ENCODE measurements at places on chromosomes 16 and 17. TPM values are rescaled to one million over a fixed set of nuclear protein-coding genes. Genes with fewer than 3 reads are reported as not detected.

- no peak for DNase-seq
These were observed 19.9 kb upstream of the MLKL start for GRCh38 chr16:74720579-74720978.

The FAM20A gene
- 10.8 TPM for polyA plus RNA-seq

GRCh38 chr16:49523435-49524159, 150.0 kb downstream of the C16orf78 start:
- no peak for DNase-seq

GRCh38 chr16:89610108-89610453, 3.4 kb upstream of the DPEP1 start:
- no peak for DNase-seq

- DNase-seq: no peak
These were observed 221.4 kb upstream of the RBFOX1 start for GRCh38 chr16:7111265-7111664.

GRCh38 chr16:89841275-89841674, 13.0 kb downstream of the SPIRE2 start:
- no peak for DNase-seq

GRCh38 chr16:56320056-56320455, 105.3 kb downstream of the AMFR start:
- no peak for DNase-seq

The BCAR1 gene
- 63.9 TPM for polyA plus RNA-seq

The KRTAP4-11 gene
- not detected for polyA plus RNA-seq

DNA sequence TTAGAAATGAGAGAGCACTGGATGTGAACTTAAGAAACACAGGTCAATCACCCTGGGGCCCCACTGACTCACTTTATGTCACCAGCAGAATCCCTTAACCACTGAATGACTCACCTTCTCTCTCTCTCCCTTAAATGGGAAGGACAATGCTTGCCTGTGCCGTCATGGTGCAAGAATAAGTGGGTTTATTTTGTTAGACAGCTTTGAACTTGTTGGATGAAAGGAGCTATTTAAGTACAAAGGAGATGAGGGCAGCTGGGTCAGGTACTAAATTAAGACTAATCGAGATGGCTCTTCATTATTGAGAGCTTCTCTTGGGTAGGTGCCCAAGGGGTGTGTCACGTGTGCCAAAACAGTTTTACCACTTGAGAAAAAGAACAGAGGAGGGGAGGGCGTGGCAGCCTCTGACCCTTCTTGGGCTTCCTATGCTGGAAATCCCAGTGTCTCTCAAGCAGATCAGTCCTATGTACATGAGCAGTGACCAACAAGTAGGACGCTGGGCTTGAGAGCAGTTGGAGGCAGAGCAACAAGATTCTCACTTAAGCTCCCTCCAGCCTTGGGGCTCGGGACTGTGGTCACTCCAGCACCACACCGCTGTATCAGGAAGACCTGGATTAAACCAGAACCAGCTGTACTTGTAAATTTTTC, 6.7 kb upstream of the KRT31 start:
- no peak for DNase-seq

The KCNH4 gene
- polyA plus RNA-seq: 0.03 TPM

- no peak for DNase-seq
These were observed 757 bp downstream of the FMNL1 start for GRCh38 chr17:45222289-45222995.

The KSR1 gene
- 90.5 TPM for polyA plus RNA-seq

GRCh38 chr16:79607587-79607986, 7.0 kb upstream of the MAF start:
- no peak for DNase-seq

DNA sequence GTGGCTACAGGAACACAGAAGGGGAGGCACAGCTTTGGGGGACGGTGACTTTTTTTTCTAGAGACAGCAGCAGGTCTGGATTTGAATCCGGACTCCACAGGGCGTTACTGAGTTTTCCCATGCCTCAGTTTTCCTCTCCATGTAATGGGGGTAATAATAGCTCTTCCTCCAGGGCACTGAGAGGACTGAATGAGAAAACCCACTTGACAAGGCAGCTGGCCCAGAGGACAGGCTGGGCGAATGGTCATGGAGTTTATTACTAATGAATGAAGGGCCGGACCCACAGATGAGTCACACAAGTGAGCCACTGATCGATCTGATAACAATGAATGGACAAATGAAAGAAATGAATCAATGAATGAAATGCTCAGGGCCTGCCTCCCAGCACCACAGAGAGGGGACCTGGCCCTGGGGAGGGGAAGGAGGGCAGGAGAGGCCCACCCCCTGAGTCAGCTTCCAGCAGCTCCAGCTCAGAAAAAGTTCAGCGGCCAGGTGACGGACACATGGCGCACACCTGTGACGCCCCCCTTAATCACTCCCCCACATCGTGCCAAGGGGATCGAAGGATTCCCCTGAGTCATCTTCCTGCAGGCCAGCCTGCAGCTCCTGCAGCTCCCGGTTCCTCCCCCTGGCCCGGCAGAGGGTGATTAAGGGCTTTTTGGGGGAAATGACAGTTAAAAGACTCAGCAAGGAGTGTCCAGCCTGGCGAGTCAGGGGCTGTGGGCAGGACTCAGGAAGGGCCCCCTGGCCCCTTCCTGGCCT, 54.3 kb downstream of the SOCS1 start:
- DNase-seq: no peak

GRCh38 chr17:17626151-17626805, 34.8 kb upstream of the PEMT start:
- DNase-seq: no peak

DNA sequence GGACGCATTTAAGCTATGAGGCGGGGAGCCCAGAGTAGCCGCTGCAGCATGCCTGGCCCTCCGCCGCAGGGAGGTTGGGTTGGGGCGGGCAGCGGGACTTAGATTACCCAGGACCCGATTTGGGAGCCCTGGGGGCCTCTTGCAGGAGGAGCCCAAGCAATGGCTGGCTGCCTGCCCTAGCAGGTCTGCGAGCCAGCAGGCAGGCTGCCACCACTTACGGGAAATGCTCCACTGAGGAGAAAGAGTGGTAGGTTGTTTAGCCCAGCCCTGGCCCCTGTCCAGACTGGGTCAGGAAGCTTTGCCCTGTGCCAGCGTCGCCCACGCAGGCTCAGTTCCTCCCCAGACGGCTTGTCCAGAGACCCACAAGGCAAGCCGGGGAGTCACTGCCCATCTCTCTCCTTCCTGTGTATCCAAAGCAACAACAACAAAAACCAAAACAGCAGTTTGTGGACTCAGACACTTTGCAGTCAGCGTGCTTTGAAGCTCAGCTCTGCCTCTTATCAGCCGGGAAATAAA, 10.3 kb upstream of the TVP23A start:
- no peak for DNase-seq

GRCh38 chr17:71511266-71511995, 609.4 kb upstream of the SOX9 start:
- DNase-seq: peak; percentile 62

DNA sequence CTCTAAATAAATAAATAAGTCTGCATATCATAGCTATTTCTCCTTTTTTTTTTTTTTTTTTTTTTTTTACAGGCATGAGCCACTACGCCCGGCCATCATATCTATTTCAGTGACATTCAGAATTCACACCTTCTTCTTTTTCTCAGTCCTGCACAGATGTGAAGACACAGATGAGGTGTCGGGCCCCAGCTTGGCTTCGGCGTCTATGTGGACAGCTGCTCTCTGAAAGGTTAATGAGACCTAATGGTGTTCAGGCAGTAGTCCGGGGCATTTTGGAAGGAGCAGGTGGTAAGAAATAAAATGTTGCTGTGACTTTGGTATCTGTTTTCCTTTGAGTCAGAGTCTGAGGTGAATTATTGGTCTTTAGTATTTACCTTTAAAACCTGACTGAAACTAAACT, 23.6 kb downstream of the TANGO6 start:
- DNase-seq: no peak

GRCh38 chr16:67750466-67750865, 31.4 kb upstream of the GFOD2 start:
- DNase-seq: no peak

GRCh38 chr17:521561-522325, 169.1 kb upstream of the RPH3AL start:
- no peak for DNase-seq

The CD300LB gene
- 0.20 TPM for polyA plus RNA-seq

- no peak for DNase-seq
These were observed 124.7 kb upstream of the PLCG2 start for GRCh38 chr16:81654346-81654745.

The KRT31 gene
- not detected for polyA plus RNA-seq

The ADAP2 gene
- 4.0 TPM for polyA plus RNA-seq

DNA sequence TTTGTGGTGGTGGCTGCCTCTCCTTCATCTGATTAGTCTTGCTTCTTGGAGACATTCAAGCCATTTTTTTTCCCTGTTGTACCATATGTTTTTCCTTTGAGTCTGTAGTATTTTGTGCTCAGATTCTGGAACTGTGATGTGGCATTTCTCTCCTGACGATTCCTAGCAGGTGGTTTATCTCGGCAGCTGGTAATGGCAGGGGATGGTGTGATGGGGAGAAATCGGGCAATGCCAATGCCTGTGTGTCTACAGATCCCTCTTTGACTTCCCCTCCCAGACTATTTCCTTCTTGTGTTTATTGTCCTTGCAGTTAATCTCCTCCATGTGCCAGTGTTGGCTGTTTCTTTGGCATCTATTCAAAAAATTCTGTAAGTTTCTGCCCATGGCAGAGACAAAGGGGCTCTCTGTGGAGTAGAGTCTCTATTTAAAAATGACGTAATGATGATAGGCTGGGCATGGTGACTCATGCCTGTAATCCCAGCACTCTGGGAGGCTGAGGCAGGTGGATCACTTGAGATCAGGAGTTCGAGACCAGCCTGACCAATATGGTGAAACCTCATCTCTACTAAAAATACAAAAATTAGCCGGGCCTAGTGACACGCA, 90.2 kb upstream of the ERCC4 start:
- no peak for DNase-seq

The KRTAP9-4 gene
- polyA plus RNA-seq: not detected

- DNase-seq: no peak
These were observed 2.0 kb upstream of the KRT38 start for GRCh38 chr17:41442739-41443138.

The CX3CL1 gene
- polyA plus RNA-seq: 24.2 TPM

- no peak for DNase-seq
These were observed 13.8 kb downstream of the DNAAF8 start for GRCh38 chr16:4747906-4748681.

- DNase-seq: no peak
These were observed 106.3 kb upstream of the ZFHX3 start for GRCh38 chr16:73154063-73154870.

GRCh38 chr17:2688351-2689342, 22.9 kb downstream of the CLUH start:
- no peak for DNase-seq

GRCh38 chr17:43532581-43532980, 13.6 kb downstream of the ETV4 start:
- no peak for DNase-seq

The CNOT1 gene
- polyA plus RNA-seq: 187 TPM

DNA sequence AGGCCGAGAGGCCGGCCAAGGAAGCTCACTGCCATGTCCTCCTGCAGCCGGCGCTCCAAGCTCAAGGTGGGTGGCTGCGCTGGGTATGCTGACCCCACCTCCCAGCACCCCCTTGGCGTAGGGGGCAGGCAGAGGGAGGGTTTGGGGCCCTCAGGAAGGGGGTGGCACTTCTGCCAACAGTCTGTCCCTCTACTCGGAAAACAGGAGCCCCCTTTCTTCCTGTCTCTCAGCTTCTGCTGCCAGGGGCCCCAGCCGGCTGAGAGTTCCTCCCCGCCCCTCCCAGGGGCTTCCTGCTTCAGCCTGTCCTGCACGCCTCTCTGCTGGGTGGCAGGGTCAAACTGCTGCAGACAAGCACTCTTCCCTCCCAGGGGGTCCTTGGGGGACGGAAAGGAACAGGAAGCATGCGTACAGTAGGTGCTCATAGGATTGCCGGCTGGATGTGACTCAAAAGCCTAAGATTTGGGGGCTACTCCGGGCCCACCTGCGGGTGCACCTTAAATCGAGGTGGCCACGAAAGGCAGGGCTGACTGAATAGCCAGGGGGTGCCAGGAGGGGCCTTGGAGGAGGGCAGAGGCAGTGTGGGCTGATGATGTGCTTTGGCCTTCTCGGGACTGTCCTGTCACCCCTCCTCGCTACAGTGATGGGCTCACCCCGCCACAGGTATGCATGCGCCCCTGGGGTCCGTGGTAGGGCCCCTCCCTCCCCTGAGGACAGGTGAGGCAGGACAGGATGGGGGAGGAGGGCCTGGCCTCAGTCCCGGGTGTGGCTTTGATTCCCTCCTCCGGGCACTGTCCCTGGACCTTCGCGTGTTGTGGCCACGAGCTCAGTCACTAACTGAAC, 4.0 kb downstream of the CBX2 start:
- DNase-seq: no peak

GRCh38 chr16:55378616-55379015, 54.6 kb downstream of the IRX6 start:
- DNase-seq: no peak

The SDR42E2 gene
- 0.24 TPM for polyA plus RNA-seq

Data from renal cortex interstitium (tissue), 15 donors.